AML-193 (cell line): ENCODE measurements at places on chromosomes 13 and 19.
A peak's percentile ranks its signal among the peaks of the same experiment; 100 is the strongest.

GRCh38 chr19:1134431-1134830 lies 30.6 kb downstream of the GPX4 start:
- DNase-seq: no peak

DNA sequence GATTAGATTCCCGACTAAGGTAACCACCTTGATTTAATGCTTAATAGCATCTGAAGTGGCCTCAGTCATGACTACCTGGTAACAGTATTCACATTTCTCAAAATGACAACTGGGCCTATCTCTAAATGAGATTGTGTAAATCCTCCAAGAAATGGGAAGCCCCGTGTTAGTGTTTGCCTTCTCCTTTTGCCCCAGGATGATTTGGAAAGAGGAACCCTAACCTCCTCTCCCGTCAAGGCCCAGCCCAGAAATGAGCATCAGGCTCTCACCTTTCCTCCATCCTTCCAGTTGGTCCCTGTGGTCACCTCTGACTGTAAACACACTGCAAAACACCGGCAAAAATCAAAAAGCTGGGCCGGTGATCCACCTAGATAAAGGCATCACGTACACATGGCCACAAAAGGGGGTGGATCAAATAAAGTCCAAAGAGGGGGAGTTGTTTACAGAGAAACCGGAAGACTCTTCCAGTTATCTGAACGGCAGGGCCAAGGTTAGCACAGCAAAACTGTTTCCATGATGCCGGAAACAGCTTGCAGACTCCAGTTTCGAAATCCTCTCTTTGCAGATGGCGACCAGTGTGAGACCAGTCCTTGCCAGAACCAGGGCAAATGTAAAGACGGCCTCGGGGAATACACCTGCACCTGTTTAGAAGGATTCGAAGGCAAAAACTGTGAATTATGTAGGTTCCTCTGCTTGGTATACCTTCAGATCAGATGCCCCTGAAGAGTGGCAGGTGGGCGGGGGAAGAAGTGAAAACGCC lies 16.4 kb downstream of the F10 start:
- DNase-seq: no peak

DNA sequence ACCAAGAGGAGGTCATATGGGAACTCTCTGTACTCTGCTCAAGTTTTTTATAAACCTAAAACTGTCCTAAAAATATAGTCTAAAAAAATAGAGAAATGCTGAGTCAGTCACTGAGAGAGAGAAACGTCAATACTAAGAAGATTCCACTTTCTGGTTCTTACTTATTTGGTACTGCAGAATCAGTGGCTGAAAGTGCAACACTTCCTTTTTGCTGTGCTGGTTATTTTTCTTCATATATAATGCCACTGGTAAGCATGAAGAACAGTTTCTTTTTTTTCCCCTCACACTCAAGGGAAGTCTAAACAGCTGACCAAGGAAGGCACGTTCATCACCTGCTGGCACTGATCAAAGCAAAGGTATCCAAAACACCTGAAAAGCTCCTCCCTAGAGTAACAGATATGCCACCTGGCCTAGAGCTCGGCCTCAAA lies 44.3 kb upstream of the N4BP2L1 start:
- DNase-seq: no peak

GRCh38 chr13:99384468-99384867 lies 77.3 kb upstream of the GPR183 start:
- no peak for DNase-seq

DNA sequence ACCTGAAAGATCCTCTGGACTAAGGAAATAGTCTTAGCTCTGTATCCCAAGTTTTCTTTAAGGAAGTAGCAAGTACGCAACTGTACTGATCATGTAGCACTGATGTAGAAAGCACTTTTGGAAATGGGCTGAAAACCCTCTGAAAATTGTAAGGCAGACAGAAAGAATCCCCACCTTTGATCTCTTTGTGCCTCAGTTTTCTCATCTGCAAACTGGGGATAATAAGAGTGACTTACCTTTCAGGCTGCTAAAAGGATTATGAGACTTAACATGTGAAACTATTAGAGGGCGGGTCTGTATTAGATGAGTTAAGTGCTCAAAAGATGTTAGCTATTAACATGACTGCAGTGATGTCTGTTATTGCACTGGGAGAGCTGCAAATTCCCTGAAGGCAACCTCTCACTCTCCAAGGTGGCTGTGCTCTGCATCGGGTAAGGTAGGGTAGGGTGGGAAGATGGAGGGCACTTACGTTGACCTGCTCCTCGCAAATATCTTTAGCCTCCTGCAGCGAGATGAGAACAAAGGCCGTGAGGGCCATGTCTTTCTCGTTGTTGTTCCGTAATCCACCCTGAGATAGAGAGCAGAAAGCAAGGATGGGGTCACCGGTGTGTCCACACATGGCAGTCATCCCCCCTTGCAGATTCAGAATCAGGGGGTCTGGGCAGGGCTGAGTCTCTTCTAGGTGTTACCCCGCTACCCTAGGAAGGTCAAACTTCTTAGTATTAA lies 20.4 kb upstream of the TNFSF14 start:
- no peak for DNase-seq

DNA sequence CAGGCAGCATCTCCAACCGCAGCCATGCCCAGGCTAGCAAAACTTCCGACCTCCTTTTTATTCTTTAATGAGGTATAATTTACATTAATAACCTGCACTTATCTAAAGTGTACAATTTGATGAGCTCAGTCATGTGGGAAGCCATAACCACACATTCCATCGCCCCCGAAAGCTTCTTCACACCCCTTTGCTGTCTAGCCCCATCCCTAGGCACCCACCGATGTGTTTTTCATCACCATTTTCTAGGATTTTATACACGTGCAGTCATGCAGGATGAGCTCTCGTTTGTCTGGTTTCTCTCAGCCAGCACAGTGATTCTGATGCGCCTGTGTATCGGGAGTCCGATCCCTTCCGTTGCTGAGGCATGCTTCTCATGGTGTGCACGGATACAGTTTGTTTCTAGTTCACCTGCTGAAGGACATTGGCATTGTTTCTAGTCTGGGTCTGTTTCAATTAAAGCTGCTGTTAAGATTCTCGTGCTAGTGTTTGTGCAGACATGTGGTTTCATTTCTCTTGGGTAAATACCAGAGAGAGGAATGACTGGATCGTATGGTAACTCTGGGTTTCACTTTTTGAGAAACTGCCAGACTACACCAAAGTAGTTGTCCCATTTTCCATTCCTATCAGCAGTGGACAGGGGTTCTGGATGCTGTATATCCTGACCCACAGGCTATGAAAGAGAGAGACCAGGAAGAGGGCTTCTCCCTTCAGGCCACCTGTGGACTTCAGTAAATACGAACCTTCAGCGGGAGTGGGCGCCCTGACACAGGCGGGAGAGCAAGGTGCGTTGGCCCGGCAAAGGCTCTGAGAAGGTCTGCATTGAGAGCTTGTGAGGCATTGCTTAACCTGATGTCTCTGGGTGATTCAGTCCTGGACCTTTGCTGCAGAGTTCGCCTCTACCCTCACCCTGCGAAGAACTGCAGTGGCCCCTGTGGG lies 4.9 kb downstream of the AP1M1 start:
- DNase-seq: no peak

- DNase-seq: no peak
Measured at GRCh38 chr13:30881191-30881651, 24.9 kb upstream of the MEDAG start.

- no peak for DNase-seq
Measured at GRCh38 chr13:90884066-90884465, 463.4 kb upstream of the MIR17HG start.

DNA sequence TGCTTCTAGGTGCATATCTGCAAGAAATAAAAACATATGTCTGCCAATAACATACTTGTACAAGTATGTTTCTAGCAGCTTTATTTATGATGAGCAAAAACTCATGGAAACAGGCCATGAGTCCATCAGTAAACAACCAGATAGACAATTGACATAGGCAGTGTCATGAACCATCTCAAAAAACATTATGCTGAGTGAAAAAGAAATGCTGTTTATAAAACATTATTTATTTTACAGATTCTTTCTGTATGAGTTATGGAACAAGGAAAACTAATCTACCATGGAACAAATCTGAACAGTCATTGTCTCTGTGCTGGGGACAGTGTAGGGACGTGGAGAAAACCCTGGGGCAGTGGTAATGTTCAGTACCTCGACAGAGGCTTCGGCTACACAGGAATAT lies 283.9 kb downstream of the UQCRFS1 start:
- DNase-seq: no peak

DNA sequence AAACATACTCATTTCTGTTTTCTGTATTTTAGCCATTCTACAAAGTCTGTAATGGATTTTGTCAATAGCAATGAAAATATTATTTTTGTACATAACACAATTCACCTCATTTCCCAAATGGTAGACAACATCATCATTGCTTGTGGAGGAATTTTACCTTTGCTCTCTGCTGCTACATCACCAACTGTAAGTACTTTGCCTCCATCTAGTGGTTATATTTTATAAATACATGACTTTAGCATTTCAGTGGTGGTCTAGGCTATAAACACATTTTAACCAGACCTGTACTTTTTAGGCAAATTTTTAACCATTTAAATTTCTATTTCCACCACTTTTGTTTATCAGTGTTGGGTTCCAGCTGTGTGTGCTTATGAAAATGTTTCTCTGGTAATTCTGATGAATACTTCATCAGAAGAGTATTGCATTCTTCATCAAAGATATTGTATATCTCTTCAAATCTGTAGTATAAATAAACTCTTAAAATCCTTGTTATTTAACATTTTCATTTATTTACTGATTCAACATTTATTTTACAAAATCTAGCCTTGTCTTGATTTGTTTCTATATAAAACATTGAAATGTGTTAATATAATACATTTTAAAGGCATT lies 222.4 kb downstream of the NBEA start:
- DNase-seq: peak; percentile 60

GRCh38 chr19:29516821-29517395 lies 8.9 kb upstream of the VSTM2B start:
- no peak for DNase-seq

GRCh38 chr13:33776239-33776881 lies 41.6 kb upstream of the RFC3 start:
- no peak for DNase-seq

GRCh38 chr19:32874605-32875004 lies 5.0 kb upstream of the SLC7A9 start:
- DNase-seq: no peak

- no peak for DNase-seq
Measured at GRCh38 chr13:58955546-58956385, 1208.0 kb downstream of the DIAPH3 start.

DNA sequence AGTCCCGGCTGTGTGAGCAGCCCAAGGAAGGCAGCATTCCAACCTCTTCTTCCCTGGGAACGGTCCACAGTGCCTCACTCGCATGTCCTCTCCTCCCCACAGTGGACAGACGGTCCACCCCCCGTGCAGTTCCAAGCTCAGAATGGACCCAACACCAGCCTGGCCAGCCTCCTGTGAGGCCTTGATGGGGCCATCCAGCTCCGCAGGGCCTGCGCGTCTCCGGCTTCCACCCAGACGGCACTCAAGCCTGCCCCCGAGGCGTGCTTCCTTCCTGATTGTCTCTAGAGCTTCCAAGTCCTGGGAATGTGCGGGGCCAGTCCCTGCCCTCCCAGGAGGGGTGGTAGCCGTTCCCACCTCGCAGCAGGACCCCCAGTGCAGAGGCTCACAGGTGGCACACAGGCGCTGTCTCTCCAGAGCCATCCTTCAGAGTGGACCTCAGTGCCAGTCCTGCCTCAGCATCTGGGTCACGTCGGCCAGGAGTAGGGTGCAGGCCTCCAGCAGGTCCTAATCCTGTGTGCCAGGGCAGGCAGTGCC lies 35.0 kb downstream of the MAU2 start:
- DNase-seq: no peak

GRCh38 chr19:7554990-7555864 lies 19.7 kb downstream of the PNPLA6 start:
- DNase-seq: no peak

- no peak for DNase-seq
Measured at GRCh38 chr19:17487284-17488121, 17.2 kb downstream of the SLC27A1 start.

- DNase-seq: no peak
Measured at GRCh38 chr19:45262570-45262969, 11.5 kb downstream of the MARK4 start.

GRCh38 chr13:25224151-25224550 lies 52.1 kb upstream of the AMER2 start:
- no peak for DNase-seq

DNA sequence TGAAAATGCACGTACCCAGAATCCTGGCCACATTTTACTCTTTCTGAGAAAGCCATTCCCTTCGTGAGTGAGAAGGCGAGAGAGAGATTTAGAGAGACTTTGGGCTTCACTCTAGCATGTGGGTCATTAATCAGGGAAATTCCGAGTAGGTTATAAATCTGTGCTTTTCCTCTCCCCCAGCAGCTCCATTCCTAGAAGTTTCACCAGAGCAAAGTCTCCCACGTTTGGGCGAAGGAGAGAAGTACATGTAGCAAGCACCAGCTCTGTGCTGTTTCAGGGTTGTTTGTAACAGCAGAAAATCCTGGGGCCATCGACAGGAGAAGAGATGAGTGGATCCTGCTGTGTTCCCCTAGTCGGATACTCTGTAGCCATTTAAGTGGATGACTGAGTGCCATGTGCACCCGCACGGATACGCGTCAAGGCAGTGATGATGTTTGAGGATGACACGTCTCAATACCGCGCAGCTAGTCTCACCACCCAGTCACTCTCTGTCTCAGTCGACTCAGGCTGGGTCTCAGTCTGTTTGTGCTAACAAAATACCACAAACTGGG lies 131.8 kb upstream of the PEG3 start:
- DNase-seq: no peak

GRCh38 chr19:12733369-12734214 lies 892 bp downstream of the TRIR start:
- peak; percentile 62 for DNase-seq

DNA sequence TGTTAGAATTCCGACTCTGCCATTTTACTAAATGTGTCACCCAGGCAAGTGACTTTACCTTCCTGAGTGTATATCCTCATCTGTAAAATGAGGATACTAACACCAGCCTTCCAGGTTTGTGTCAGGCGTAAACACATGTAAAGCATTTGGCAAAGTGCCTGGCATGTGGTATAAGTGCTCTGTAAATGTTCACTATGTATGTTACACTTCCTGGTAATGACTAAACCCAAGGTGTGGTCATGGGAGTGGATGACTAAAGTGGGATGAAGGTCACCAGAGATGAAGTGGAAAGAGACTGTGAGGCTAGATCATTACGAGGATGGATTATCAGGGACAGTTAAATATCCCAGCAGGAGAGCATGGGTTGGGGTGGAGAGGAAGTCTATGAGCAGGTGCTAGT lies 25.6 kb downstream of the DEDD2 start:
- no peak for DNase-seq

GRCh38 chr13:111640006-111640405 lies 319.6 kb downstream of the TEX29 start:
- DNase-seq: no peak

GRCh38 chr19:13964776-13965175 lies 12.5 kb downstream of the DCAF15 start:
- DNase-seq: no peak

GRCh38 chr19:10454267-10454666 lies 33.9 kb downstream of the PDE4A start:
- DNase-seq: no peak

GRCh38 chr13:71865874-71866334 lies 1.1 kb downstream of the DACH1 start:
- no peak for DNase-seq
